Esophagus muscularis mucosa (tissue), 4 donors: ENCODE measurements at places on chromosomes 4 and X. TPM values are rescaled to one million over a fixed set of nuclear protein-coding genes. Genes with fewer than 3 reads are reported as not detected.

CNKSR2 gene
- total RNA-seq: 14.1 TPM

SPANXD gene
- total RNA-seq: not detected

ARHGAP6 gene
- 33.7 TPM for total RNA-seq

DNA sequence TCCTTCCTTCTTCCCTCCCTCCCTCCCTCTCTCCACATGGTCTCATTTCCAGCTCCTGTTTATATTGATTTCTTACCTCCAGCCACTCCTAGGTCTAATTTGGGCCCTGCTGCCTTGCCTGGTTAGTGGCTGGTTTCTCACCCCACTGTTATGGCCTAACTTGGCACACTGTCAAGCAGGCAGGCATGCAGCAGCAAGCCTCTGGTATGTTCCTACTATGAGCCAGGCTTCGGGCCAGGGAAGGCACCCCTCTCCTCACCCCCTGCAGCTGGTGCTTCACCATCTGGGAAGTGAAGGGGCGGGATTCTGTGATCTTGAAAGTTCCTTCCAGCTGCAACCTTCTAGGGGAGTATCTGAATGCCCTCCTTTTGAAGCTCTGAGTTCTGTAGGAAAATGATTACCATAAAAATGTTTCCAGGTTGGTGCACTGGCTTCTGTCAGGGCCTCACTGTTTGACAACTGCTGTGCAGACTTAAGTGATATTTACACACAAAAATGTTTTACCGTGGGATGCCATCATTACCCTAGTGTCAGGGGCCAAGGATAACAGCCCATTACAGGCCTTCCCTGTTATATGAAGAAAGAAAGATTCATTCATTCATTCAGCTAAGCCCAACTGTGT, 10.1 kb upstream of the VMA21 start:
- DNase-seq: no peak

DNA sequence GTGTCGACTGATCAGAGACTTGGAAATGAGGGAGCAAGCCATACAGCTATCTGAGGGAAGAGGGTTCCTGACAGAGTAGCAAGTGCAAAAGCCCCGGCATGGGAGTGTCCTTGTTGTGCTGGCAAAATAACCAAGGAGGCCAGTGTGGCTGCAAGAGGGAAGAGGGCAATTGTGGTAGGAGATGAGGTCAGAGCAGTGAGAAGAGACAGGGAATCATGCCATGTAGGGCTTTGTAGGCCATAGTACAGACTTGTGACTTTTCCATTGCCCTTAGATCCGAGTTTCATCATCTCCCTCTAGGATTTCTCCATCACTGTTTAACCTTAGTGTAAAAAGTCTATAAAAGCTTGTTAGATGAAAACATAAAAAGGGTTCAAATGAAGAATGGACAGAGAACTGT, 76.2 kb downstream of the DOCK11 start:
- no peak for DNase-seq

- no peak for DNase-seq
These were observed 1.4 kb upstream of the C4orf50 start for GRCh38 chr4:6019316-6020263.
